Small intestine (tissue), 16 donors: ENCODE measurements at places on chromosomes 12 and 14.

- no peak overlapping the region for H3K27ac ChIP-seq
- no peak for DNase-seq
- peaks cover 52% of the 10 kb centered on the region for H3K36me3 ChIP-seq
- H3K4me1 ChIP-seq, result no peaks in the 10 kb centered on the region
Measured at GRCh38 chr12:122483969-122484368, 16.8 kb downstream of the ZCCHC8 start.

- no peaks in the 10 kb centered on the region for H3K27me3 ChIP-seq
- H3K4me1 ChIP-seq, result no peaks in the 10 kb centered on the region
Measured at GRCh38 chr12:74552201-74552600, 14.6 kb downstream of the ATXN7L3B start.

- H3K36me3 ChIP-seq, result no peaks in the 10 kb centered on the region
- H3K27me3 ChIP-seq, result no peaks in the 10 kb centered on the region
- peaks cover 10% of the 10 kb centered on the region for H3K4me1 ChIP-seq
- no peak overlapping the region for H3K27ac ChIP-seq
- no peak for DNase-seq
Measured at GRCh38 chr12:6158749-6159148, 34.3 kb upstream of the VWF start.

GRCh38 chr14:28571636-28572035, 195.0 kb upstream of the FOXG1 start:
- DNase-seq, result no peak
- no peak overlapping the region for H3K4me3 ChIP-seq
- H3K27me3 ChIP-seq, result no peaks in the 10 kb centered on the region
- H3K36me3 ChIP-seq, result no peaks in the 10 kb centered on the region
- H3K27ac ChIP-seq, result no peak overlapping the region

- H3K4me1 ChIP-seq, result no peaks in the 10 kb centered on the region
- DNase-seq, result no peak
- H3K27ac ChIP-seq, result no peak overlapping the region
- no peaks in the 10 kb centered on the region for H3K27me3 ChIP-seq
- H3K4me3 ChIP-seq, result no peak overlapping the region
- no peaks in the 10 kb centered on the region for H3K36me3 ChIP-seq
Measured at GRCh38 chr14:100683578-100683977, 43.1 kb upstream of the DLK1 start.
